ENCODE measurements at places on chromosomes 12 and 14.

DNA sequence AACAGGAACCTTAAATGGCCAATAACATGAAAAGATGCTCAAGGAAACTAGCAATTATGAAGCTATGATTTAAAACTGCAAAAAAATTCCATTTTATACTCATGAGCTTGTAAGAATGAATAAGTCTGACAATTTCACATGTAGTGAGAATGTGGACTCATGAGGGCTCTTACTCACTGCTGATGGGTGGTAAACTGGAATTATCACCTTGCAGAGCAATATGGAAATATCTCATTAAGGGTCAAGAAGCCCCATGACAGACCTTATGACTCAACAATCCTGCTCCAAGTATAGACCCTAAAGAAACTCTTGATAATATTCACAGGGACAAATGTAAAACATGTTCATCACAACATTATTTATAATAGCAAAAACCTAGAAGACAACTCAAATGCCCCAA, 23.5 kb upstream of the SMAGP start:
- no peak for DNase-seq

DNA sequence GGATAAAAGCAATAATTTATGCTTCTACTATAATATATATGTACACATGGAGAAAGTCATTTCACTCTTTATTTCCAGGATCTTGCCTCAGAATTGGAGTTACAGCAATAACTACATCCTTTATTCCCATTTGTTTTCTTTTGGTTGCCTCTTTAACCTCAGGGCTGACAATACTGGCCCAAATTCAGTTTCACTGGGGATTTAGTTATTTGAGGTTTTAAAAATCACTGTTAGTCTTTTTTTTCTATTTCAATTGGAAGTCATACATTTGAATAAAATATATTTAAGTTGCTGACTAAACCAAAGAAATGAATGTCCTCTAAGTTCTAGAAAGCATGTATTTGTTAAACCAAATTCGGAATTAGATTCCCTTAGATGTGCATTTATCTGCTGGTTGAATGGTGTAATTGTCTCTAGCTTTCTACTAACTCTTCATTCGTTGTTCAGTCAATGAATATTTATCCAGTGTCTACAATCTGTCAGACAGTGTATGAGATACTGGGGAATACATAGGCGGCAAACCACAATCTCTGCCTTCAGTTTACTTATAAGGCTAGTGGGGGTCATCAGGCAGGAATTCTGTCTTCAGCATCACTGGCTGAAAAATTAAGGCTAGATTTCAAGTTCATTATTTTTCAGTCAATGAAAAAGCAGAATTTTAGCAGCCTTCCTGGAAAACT, 190.8 kb upstream of the ARHGAP5 start:
- DNase-seq, result no peak

DNA sequence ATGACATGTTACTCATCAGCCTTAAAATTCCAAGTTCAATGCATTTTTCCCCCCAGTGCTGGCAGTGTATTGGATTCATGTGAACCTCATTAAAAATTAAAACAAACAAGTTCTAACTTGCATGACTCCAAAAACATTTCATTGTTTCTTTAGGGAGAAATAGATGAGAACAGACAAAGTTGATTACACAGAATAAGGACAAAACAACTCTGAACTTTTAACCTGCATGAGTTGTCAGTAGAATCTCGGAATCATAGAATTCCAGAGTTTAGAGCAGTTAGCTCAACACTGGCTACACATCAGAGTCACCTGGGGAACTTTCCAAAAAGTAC, 127.5 kb downstream of the TMX1 start:
- DNase-seq, result no peak

- DNase-seq, result no peak
These were observed 115.2 kb upstream of the MAP1LC3B2 start for GRCh38 chr12:116443821-116444589.

DNA sequence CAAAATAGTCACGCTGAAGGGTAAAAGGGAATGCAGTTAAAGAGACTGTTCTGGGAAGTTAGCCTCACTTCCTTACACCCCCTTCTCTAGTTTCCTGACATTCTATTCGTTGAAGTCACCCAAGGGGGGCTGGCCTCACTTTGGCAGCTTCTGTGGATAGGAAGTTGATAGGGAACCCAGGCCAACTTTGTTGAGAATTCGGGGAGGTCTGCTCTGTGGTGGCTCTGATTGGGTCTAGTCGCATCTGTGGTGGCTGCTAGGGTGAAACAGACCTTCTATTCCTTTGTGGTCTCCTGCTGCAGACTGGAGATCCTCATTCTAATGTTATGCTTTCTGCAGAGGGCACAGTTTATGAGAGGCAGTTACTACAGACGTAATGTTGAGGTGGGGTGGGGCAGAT, 28.8 kb upstream of the GZMB start:
- DNase-seq, result peak; percentile 52

GRCh38 chr12:131499160-131499863, 211.6 kb upstream of the SFSWAP start:
- no peak for DNase-seq

GRCh38 chr12:81809829-81810595, 50.9 kb upstream of the PPFIA2 start:
- no peak for DNase-seq

DNA sequence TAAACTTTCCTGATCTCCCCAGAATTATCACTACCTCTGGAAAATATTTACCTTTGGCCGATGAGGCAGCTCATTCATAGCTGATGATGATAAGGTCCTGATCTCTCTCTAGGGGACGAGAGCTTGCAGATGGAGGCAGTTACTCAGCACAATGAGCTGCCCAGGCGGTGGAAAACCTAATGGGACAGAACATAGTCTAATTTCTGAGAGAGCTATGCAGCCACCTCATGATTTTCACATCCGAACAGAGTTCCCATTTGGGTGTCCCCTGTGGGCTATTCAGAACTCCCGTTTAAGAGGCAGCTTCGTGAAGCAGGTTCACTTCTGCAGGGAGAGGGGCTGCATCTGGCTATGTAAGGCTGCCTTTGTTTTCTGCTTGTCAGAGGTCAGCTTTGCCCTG, 724.6 kb upstream of the TMEM132C start:
- DNase-seq, result no peak

DNA sequence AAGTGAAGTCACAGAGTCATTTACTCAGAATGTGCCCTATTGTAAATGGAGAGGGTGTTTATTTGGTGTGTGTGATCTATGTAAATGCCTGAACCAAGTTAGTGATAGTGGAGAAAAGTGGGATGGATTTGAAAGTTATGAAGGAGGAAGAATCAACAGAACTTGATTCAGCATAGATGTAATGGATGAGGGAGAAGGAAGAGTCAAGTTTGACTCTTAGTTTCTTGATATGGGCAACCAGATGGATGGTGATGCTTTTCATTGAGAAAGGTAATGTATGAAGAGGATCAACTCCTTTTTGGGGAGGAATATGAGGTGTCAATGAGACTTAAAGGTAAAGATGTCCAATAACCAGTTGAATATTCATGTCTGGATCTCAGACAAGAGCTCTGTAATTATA, 6.7 kb upstream of the MON2 start:
- no peak for DNase-seq

- DNase-seq, result no peak
These were observed 1081.0 kb downstream of the VRK1 start for GRCh38 chr14:97878206-97878605.

- DNase-seq, result no peak
These were observed 7.7 kb downstream of the FOS start for GRCh38 chr14:75286313-75286712.

DNA sequence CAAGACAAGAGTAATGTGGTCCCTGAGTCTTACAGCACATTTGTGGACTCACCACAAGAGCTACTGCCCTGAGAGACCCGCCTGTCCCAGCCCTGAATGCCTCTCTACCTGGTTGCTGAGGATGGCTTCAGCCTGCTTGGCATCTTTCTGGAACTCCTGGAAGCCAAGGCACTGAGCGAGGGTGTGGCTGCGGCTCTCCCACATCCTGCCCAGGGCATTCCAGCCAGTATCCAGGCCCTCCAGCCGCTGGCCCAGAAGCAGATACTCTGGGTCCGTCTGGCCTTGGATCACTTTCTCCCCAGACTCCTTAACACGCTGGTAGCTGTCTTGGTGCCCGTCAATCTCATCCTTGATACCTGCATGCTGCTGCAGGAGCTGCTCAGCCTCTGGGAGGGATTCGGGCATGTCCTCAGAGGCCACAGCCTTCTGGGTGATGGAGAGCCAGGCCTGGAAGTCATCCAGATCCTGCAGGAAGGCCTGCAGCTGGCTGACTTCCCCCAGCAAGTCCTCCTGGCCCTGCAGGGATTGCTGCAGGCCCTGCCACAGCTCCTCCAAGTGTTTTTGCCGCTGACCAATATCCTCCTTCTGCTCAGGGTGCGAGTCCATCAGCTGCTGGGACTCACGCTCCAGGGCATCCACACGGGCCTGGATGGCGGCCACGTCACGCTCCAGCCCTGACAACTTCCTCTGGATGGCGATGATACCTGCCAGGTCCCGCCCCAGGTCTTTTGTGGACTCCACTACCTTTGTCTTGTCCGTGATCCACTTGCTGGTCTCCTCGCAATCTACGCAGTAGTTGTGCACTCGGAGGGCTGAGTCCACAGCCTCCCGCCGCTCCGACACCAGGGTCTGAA, 82.3 kb downstream of the PLEKHG3 start:
- DNase-seq, result no peak

GRCh38 chr12:639566-639965, 23.7 kb downstream of the NINJ2 start:
- DNase-seq, result no peak
